ENCODE measurements at places on chromosomes 4 and X. TPM values are rescaled to one million over a fixed set of nuclear protein-coding genes. Genes with fewer than 3 reads are reported as not detected.

DNA sequence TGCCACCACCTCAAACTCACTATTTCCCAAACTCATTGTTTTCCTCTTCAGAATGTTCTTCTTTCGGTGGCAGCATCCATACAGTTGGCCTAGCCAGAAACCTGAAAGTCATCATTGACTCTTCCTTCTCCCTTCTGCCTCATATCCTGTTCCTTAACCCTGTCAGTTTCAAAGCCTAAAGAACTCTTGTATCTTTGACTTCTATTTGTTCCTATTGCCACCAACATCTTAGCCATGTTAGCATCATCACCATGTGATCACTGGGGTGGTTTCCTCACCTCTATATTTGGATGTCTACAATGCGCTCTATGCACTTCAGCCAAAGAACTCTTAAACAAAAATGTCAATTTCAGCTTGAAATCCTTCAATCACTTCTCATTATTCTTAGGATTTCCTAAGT, 29.0 kb downstream of the DDX60L start:
- no peak for DNase-seq
- H3K36me3 ChIP-seq: peaks cover 10% of the 10 kb centered on the region
- H3K4me3 ChIP-seq: no peak overlapping the region

- no peak overlapping the region for H3K27ac ChIP-seq
- H3K4me3 ChIP-seq: no peak overlapping the region
- H3K36me3 ChIP-seq: peaks cover 3% of the 10 kb centered on the region
- H3K4me1 ChIP-seq: no peaks in the 10 kb centered on the region
Observed at GRCh38 chrX:15475486-15475885, 17.6 kb downstream of the PIR start.

- DNase-seq: no peak
- no peak overlapping the region for H3K27ac ChIP-seq
- H3K4me1 ChIP-seq: no peaks in the 10 kb centered on the region
- no peaks in the 10 kb centered on the region for H3K36me3 ChIP-seq
- no peaks in the 10 kb centered on the region for H3K27me3 ChIP-seq
Observed at GRCh38 chr4:126375462-126376054, 1060.8 kb downstream of the FAT4 start.

PQBP1 gene
- 34.6 TPM for total RNA-seq

GRCh38 chr4:67885762-67886161, 2.0 kb upstream of the TMPRSS11D start:
- no peaks in the 10 kb centered on the region for H3K27me3 ChIP-seq
- H3K4me3 ChIP-seq: no peak overlapping the region
- no peaks in the 10 kb centered on the region for H3K36me3 ChIP-seq
- H3K4me1 ChIP-seq: no peaks in the 10 kb centered on the region

DNA sequence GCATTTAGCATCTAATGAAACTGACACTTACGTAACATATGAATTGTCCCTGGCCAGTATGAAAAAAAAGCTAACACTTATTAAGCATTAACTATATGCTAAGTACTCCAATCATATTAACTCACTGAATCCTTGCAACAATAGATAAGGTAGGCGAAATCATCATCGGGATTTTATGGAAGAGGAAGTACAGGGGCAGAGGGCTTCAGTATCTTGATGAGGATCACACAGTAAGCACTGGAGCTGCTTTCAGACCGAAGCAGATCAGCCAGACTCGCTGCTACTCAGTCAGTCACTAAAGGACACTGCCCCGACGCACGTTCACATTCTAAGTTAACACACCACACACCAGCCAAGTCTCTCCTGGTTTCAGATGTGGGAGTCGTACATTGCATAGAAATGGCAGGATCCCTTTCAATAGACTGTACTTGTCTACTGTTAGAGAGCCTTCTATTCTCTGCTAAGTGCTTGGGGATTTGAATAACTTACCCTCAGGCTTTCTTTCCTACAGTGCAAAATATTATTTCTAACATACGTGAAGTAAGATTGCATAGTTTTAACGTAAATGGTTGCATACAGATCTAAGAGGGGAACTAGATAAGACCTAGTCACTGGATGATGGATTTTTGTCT, 540.2 kb upstream of the TENM3 start:
- no peak for DNase-seq
- no peaks in the 10 kb centered on the region for H3K4me1 ChIP-seq
- H3K27me3 ChIP-seq: no peaks in the 10 kb centered on the region

RBMX2 gene
- total RNA-seq: 5.5 TPM

DNA sequence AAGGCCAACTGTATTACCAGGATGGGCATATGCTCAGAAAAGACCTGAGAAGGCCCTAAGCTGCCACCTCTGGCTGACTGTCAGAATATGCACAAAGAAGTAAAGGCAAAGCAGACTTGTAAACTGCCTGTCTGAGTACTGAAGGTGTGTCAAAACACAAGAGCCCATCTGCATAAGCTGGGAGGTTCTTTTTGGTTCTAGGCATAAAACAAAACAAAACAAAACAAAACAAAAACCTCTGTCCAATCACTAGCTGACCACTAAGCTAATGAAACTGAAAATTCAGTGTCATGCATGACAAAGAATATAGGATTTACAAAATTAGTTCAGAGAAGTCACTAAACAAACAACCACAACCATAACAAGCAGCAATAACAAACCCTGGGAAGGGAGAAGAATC, 20.6 kb downstream of the SH3D19 start:
- H3K27me3 ChIP-seq: no peaks in the 10 kb centered on the region
- no peaks in the 10 kb centered on the region for H3K36me3 ChIP-seq
- H3K4me3 ChIP-seq: no peak overlapping the region
- no peak overlapping the region for H3K27ac ChIP-seq

DNA sequence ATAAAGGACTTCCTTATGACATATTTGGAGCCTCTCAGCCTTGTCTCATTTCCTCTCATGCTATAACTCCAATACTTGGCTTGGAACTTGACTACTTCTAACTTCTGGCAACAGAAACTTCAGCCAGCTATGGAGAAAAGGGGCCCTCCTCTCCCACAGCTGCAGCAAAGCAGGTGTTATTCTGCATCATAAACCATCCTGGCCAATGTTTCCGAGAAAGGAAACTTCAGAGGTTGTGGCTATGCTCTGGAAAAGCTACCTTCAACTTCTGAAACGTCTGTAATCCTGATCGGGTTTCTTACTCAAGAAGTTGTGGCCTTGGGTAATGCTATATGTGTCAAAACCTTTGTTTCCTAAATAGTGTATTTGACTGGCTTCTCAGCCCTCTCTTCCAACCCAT, 109.5 kb upstream of the CDX4 start:
- H3K36me3 ChIP-seq: no peaks in the 10 kb centered on the region
- no peaks in the 10 kb centered on the region for H3K4me1 ChIP-seq
- DNase-seq: no peak

DNA sequence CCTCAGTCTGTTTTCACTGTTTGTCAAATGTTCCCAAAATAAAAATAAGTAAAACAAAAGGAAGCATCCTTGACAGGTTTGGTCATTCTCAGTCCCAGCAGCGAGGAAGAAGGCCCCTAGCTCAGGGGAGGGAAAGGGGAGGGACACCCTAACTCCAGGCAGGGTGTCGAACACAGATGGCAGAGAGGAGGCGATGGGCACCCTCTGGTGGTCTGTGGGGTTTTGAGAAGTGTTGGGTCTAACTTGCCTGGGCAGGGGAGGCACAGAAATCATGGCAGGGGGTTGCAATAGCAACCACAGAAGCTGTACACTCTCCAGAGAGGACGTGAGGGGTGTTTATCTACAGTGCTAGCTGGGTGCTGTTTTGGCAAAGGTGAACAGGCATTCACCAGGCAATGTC, 229.8 kb upstream of the SFRP2 start:
- H3K27ac ChIP-seq: no peak overlapping the region
- no peaks in the 10 kb centered on the region for H3K27me3 ChIP-seq
- no peaks in the 10 kb centered on the region for H3K36me3 ChIP-seq
- H3K4me3 ChIP-seq: no peak overlapping the region
- H3K4me1 ChIP-seq: peaks cover 3% of the 10 kb centered on the region
- no peak for DNase-seq

- H3K27me3 ChIP-seq: no peaks in the 10 kb centered on the region
- H3K4me1 ChIP-seq: no peaks in the 10 kb centered on the region
- DNase-seq: no peak
- H3K36me3 ChIP-seq: no peaks in the 10 kb centered on the region
- H3K27ac ChIP-seq: no peak overlapping the region
Observed at GRCh38 chr4:96170198-96170597, 330.3 kb downstream of the PDHA2 start.

- H3K27me3 ChIP-seq: no peaks in the 10 kb centered on the region
- H3K36me3 ChIP-seq: no peaks in the 10 kb centered on the region
- no peak for DNase-seq
- H3K4me1 ChIP-seq: no peaks in the 10 kb centered on the region
- no peak overlapping the region for H3K27ac ChIP-seq
- no peak overlapping the region for H3K4me3 ChIP-seq
Observed at GRCh38 chrX:136679531-136679930, 31.6 kb downstream of the CD40LG start.

MAGEB10 gene
- total RNA-seq: not detected

SCD5 gene
- total RNA-seq: 1.9 TPM

TGIF2LX gene
- not detected for total RNA-seq

Data from liver (tissue), 10 donors.